Naive B cell (primary cell): ENCODE measurements at places on chromosomes 3 and 15. TPM values are rescaled to one million over a fixed set of nuclear protein-coding genes. Genes with fewer than 3 reads are reported as not detected.

- no peak for DNase-seq
Measured at GRCh38 chr15:62999923-63000561, 42.5 kb upstream of the TPM1 start.

DNA sequence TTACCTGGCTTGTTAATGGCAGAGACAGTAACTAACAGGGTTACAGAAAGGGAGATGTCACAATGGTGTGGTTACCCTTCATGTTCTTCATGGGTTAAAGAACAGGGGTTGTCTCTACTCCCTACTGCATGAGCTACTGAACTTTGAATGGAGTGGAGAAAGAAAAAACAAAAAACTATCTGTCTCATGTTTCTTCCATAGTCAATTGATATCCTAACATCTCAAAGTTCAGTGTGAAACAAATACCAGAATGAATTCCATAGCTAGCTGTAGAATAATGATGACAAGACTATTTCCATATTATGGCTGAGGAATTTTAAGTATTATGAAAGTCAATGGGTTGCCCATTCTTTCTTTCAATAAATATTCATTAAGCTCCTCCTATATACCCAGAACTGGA, 161.3 kb upstream of the LPP start:
- DNase-seq: no peak

GRCh38 chr15:85955501-85956391, 123.9 kb upstream of the AGBL1 start:
- no peak for DNase-seq

DNA sequence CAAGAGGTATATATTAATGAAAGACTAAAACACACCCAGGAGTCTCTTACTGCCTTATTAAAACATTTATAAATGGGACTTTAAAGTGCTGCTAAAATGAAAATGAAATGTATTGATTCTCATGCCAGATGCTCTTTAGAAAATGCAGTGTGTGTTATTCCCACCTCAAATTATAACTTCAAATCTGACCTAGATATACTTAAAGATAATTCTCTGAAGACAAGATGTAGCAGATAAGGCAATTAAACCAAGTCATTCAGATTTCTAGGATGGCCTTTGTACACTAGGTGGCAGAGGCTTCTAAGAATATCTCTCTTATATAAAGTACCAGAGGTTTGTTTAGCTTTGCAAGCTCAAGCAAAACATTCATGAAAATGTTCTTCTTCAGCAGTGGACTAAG, 26.9 kb upstream of the GOLGA8B start:
- DNase-seq: no peak

DNA sequence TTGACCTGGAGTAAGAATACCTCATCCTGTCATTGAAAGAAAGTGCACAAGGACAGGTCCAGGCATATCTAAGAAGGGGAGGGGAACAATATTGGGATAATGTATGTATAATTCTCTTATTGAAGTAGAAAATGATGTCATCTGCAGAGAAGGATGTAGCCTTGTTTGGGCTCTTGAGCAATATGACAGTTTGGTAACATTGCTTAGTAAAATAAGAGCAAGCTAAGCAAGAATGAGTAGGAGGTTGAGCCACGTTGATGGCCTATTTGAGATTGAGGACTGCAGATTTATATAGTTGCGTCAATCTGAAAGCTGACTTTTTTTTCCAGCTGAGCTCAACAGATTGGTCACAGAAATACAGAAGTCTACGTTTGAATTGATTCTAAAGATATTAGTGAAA, 145.2 kb downstream of the FILIP1L start:
- no peak for DNase-seq

The CCK gene
- polyA plus RNA-seq: not detected

DNA sequence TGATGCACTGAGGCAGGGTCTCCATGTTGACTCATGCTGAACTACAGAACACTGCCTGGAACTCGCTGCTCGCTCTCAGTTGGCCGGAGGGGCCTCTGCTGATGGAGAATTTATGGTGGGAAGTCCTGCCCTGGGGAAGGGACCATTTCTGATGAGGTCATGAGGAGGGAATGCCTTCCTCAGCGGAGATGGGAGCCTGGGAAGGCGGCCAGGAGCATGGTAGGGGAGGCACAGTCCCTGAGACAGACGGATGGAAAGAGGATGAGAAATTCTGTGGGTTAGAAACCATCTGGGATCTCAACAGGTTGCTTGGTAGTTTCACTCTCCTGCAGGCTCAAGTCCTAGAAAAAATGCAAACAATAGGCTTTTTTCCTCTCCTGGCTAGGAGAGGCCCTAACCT, 56.8 kb upstream of the TPM1 start:
- no peak for DNase-seq

- DNase-seq: no peak
Measured at GRCh38 chr3:194272221-194272620, 78.9 kb downstream of the CPN2 start.

The GOLGA6L10 gene
- 0.17 TPM for polyA plus RNA-seq

DNA sequence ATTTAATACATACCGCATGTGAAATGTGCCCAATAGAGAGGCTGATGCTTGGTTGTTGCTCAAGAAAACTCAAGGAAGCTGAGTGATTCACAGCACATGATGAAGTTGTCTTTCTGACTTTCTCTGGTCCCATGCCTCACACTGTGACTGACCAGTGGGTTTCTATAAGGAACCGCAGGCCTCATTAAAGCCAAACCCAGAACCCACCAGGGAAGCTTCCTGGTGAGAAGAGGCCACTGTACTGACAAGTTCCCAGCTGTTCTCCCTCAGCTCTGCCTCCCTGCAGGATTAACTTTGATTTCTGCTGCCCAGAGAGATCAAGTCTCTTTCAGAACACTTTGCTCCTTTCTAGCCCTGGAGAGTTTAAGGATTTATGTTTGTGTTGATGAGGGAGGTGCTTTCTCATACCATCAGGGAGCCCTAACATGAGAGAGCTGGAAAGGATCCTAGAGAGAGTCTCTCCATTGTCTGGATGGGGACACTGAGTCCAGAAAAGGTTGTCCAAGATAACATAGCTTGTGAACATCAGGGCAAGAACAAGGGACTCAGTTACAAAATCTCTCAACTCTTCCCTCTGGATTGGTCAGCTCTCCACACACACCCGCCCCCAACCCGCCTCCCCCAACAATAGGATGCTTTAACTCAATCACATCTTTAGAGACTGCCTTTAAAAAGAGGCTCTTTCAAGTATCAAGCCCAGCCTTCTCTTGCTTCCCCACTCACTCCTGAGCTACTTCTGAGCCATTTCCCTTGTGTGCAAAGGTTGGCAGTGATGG, 303.2 kb upstream of the TLE3 start:
- DNase-seq: no peak

The NPAP1 gene
- not detected for polyA plus RNA-seq

The CHMP2B gene
- 65.6 TPM for polyA plus RNA-seq

- no peak for DNase-seq
Measured at GRCh38 chr3:179247289-179248015, 3.5 kb downstream of the KCNMB3 start.

The TF gene
- polyA plus RNA-seq: not detected

GRCh38 chr15:38688761-38689160, 124.1 kb upstream of the RASGRP1 start:
- DNase-seq: no peak

GRCh38 chr3:184227481-184227935, 1.9 kb upstream of the VWA5B2 start:
- peak; percentile 59 for DNase-seq

GRCh38 chr15:85456798-85457197, 76.4 kb downstream of the AKAP13 start:
- peak; percentile 32 for DNase-seq

The BAHD1 gene
- 0.37 TPM for polyA plus RNA-seq

DNA sequence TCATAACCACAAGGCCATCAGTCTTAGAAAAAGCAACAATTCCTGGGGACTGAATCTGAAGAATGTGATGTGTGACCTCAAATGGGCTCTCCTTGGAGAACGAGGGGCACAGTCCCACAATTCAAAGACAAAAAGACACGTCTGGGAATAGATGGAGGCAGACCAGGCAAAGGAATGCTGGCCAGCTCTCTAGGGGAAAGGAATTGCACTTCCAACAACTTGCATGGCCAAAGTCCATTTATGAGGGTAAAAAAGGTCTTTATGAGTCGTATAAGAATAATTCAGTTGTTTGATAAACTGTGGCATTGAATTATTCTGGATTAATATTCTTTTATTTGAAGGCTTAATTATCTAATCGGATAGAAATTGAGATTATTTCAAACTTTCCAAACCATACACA, 180.5 kb upstream of the FEZF2 start:
- no peak for DNase-seq

DNA sequence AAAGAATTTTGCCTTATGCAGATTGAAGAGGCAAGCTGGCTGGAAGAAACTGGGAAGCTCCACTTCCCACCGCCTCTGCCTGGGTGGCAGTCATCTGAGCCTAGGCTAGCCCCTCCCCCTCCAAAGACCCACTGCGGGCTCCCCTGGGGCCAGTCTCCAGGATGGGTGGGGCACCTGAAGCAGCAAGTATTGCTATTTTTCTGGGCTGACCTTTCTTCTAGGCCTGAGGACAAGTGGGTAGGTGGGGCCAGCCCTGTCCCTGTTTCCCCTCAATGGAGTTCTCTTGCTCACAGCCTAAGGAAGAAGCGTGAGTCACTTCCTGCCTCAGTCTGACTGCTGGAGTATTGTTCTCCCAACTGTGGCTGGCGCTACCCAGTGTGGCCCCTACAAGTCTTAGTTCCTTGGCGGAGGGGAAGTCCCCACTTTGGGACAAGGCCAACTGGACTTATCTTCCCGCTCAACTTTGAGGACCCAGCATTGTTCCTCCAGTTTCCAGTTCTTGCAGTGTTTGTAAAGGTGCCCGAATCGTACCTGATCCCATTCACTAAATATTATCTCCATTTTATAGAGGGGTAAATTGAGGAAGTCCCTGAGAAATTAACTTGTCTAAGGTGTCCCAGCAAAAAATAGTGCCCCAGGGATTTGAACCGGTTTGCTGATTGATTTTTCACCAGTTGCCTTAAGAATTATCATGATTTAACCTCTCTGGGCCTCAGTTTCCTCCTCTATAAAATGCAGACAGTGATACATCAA, 1.4 kb downstream of the FURIN start:
- no peak for DNase-seq
